Cardiac fibroblast (primary cell): ENCODE measurements at places on chromosomes 13 and 19.

DNA sequence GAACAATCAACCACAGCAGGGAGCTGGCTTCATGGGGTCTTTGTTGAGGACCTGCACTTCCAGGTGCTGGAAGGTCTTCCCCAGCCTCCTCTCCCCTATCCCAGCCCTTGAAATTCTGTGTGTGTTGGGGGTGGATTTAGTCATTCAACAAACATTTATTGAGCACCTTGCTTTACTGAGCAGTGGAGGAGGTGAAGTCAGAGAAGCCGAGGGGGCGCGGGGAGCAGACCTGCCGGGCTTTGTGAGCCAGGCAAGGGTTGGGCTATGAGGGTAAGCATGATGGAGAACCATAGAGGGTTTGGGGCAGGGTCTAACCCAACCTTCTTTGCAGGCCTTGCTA is 3.5 kb upstream of the C19orf85 start:
- DNase-seq, result no peak

- no peak for DNase-seq
Measured at GRCh38 chr19:45578861-45579260, 5.7 kb downstream of the OPA3 start.

DNA sequence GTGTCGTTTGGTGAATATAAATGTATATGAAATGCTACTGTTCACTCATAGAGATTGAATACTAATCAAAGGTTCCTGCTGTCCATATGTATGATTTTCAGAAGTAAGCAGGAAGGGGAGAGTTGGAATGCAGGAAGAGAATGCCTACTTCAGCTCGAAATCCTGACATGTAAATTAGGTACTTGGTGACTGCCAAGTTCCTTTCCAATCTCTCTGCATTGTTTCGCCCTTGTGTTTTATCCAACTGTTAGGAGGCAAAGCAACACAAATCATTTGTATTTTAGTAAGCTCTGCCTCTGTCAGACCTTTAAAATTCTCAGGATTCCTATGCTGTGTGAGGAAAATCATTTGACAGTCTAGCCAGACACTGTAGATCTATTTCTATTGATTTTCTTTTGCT is 9.0 kb downstream of the STARD13 start:
- DNase-seq, result peak; percentile 58

DNA sequence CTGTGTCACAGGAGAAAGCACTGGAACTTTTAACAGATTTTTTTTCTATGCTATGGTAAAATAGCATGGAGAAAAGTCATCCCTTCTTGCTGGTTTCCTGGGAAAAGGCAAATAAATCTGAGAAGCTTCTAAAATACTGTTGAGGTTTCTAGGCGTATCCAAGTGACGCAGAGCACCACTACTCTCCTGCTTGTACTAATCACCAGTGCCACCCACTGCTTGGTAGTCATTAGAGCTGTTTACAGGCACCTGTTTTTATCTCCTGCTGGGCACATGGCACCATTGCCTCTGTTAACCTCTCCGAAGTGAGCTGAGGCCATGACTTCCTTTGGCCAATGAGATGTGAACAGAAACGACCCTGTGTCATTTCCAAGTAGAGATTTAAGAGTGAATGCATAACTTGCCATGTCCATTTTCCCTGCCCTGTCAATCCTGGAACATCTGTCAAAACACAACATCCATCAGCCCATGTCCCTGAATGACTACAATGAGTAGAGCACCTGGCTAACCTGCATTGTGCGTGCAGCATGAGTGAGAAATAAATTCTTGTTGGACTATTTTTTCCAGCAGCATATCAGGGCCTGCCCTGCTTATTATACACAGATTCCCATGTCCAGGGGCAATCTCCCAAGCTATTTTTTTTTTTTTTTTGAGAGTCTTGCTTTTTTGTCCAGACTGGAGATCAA is 17.3 kb upstream of the OXGR1 start:
- no peak for DNase-seq

DNA sequence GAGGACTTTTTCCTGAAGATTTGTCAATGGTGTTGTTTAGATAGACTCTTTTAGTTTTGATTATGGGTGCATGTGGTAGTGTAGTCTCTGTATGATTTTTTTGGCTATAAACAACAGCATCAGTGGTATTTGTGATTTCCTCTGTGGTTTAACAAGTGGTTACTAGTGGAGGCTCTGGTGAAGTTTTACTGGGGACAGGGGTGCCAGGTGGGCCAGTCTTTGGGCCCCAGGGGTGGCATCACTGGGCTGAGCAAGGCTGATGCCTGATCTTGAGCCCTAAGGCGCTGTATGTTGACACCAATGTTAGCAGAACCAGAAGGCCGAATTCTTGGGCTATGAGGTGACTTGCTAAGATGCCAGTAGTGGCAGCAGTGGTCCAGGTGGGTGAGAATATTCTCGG is 811.4 kb downstream of the DACH1 start:
- DNase-seq, result no peak

DNA sequence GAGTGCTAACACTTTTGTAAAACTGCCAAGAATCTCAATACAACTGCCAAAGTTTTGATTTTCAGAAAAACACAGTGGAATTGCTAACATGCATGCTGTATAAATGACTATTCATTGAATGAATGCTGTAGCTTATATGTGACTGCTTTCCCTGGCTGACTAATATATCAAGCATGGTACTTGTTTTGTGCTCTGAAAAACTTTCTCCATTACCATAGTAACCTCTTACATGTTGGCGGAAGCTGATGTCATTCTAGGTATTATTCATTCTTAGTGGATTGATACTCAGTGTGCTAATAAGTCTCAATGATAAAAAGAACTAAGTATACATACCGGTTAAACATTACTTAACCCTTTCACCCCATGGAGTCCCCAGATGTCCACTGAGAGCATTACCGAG is 166.1 kb upstream of the MYO16 start:
- peak; percentile 97 for DNase-seq

DNA sequence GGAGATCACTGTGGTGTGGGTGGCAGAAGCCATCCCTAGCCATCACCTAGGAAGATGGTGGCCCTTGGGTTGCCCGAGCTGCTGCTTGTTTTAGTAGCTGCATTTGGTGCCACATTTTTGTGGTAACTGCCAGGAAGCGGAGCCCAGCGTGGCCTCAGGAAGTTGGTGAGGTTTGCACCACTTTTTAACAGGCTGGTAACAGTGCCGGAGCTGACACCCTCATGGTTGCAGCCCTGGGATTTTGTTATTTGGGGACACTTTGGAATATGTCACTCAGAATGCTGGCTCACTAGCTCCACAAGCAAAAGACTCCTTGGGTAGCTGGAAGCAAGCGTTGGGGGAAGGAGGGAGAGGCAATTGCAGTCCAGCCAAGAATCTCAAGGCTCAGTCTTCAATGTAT is 22.1 kb downstream of the ACTN4 start:
- DNase-seq, result no peak

DNA sequence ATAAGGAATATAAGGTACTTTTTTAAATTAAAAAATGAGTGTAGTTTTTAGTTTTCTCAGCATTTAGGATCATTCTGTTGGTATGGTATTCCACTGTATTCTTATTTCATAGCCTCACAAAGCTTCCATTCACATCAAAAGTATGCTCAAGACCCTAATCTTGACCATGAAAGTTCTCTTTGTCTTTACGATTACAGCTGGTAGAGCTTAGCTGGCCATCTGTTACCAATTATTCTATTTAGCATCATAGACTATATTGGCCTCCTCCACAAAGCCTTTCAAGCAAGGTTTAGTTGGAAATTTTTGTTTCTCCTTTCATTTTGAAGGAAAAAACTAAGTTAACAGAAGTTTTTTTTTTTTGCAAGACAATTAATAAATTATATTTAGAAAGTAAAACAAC is 245.1 kb downstream of the KCTD12 start:
- peak; percentile 30 for DNase-seq

- peak; percentile 88 for DNase-seq
Measured at GRCh38 chr13:21478881-21479808, 20.0 kb upstream of the ZDHHC20 start.

GRCh38 chr13:111895896-111896821 is 170.8 kb upstream of the SOX1 start:
- no peak for DNase-seq
